ENCODE measurements at places on chromosomes 11 and 22.

DNA sequence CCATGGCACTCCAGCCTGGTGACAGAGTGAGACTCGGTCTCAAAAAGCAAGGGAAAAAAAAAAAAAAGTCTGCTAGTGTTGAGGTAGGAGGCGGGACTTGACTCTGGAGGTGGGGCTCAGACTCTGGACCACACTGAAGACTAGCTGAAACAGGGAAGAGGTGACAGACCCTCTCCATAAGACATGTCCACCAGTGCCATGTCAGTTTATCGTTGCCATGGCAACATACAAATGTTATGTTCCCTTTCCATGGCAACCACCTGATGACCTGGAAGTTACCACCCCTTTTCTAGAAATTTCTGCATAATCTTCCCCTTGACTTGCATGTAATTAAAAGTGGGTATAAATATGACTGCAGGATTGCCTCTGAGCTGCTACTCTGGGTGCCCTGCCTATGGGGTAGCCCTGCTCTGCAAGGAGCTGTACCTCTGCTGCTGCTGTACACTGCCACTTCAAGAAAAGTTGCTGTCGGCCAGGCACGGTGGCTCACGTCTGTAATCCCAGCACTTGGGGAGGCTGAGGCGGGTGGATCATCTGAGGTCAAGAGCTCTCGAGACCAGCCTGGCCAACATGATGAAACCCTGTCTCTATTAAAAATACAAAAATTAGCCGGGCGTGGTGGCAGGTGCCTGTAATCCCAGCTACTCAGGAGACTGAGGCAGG, 55.1 kb downstream of the KIAA1671 start:
- no peak for DNase-seq

DNA sequence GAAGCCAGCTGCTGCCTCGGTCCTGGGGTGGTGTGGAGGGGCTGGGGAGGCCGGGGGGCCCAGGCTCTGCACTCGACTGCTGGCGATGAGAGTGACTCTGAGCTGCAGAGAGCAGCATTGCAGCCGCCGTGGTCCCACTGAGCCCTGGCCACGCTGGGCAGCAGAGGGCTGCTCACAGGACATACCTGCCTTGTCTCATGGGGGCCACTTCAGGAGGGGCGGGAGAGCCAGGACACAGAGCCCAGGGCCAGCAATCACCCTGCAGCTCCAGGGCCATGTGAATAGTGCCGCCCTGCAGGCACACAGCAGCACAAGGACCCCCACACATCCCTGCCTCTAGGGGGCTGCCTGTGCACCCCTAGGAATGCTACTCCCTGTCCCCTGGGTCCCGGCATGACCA, 147.0 kb downstream of the CRYBB2 start:
- no peak for DNase-seq

- no peak for DNase-seq
Measured at GRCh38 chr22:42170946-42171345, 40.3 kb upstream of the CYP2D6 start.

GRCh38 chr11:134845474-134846327, 433.7 kb upstream of the B3GAT1 start:
- DNase-seq: no peak

DNA sequence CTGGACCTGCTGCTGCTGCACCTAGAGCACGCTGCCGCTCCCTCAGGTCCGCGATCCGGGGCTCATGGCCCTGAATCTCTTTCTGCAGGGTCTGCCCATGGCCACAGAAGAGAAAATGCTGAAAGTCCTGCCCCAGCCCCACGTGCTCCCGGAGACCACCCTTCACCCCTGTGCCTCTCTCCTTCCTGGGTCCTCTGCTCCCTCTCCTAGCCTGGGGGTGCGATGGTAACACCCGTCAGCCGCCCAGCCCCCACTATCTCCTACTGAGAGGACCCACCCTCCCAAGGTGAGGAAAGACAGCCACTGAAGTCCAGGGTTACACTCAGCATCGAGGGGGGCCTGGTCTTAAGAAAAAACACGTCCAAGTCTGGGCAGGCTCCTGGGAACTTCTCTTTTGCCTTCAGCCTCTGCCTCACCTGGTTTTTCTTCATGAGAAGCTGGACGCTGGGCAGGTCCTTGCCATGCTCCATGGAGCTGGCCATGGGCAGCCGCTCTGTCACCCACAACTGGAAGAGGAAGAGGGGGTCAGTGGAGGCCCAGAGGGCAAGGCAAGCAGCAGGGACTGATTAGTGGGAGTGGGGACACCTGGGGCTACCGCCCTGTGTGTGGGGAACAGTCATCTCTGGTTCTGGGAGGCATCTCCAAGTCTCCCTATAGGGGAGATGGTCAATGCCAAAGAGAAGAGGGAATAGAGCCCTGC, 15.8 kb upstream of the RBM4B start:
- no peak for DNase-seq

DNA sequence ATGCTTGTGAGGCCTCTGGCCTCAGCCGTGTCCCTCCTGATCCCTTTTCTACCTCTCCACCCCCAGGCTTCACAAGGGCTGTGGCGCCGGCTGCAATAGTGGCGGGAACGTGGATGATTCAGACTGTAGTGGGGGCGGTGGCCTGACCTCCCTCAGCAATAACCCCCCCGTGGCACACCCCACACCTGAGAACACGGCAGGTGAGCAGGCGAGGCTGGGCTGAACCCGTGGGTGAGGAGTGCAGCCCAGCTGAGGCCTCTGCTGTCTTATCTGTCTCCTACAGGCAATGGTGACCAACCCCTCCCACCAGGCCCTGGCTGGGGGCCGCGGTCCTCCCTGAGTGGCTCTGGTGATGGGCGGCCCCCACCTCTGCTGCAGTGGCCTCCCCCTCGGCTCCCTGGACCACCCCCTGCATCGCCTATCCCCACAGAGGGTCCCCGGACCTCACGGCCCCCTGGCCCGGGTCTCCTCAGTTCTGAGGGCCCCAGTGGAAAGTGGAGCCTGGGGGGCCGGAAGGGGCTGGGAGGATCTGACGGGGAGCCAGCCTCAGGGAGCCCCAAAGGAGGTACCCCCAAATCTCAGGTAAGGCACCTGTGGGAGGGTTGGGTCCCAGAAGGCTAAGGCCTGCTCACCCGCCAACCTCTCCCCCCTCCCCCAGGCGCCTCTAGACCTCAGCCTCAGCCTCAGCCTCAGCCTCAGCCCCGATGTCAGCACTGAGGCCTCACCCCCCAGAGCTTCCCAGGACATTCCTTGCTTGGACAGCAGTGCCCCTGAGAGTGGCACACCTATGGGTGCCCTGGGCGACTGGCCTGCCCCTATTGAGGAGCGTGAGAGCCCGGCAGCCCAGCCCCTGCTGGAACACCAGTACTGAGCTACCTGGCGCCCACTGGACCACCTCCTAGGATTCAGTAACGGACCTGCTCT, 1.5 kb upstream of the SIPA1 start:
- DNase-seq: no peak

- DNase-seq: no peak
Measured at GRCh38 chr11:14304601-14305000, 54.4 kb downstream of the RRAS2 start.

- DNase-seq: no peak
Measured at GRCh38 chr11:2849994-2850770, 35.4 kb downstream of the CDKN1C start.

All from NCI-H226 (cell line).